ENCODE measurements at places on chromosomes 16 and 17.

DNA sequence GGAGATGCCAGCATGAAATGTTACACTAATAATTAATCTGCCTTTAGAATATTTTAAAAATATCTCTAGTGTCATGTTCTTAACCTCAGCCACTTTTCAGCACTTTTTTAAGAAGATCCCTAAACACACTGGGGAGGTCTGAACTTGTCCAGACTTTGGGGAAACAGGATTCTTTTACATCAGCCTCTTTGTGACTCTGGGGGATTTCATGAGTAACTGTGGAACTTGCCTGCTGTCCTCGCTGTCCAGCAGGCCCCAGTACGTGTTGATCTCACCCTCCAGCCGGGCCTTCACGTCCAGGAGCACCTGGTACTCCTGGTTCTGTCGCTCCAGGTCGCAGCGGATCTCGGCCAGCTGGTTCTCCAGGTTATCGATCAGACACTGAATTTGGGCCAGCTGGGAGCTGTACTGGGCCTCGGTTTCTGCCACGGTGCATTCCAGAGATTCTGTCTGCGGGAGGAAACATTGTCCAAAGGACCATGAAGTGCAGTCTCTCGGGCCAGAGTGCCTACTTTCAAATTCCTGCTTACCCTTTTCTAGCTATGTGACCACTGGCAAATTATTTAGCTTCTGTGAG, 5.5 kb downstream of the KRT40 start:
- no peak for DNase-seq

DNA sequence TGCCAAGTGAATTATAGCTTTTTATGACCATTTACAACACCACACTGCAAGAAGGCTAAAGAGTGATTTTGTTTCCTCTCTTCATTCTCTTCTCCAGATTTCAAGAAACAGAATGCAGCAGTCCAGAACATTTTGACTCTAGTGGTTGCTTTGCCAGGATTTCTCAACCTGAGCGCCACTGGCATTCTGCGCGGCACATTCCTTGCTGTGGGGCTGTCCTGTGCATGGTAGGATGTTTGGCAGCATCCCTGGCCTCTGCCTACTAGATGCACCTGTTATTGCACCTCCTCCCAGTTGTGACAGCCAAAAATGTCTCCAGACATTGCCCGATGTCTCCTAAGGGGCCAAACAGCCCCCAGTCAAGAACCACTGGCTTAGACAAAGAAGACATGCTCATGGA, 25.7 kb upstream of the SLC39A11 start:
- no peak for DNase-seq

- DNase-seq = no peak
Observed at GRCh38 chr17:15448580-15448956, 18.9 kb downstream of the CDRT4 start.

DNA sequence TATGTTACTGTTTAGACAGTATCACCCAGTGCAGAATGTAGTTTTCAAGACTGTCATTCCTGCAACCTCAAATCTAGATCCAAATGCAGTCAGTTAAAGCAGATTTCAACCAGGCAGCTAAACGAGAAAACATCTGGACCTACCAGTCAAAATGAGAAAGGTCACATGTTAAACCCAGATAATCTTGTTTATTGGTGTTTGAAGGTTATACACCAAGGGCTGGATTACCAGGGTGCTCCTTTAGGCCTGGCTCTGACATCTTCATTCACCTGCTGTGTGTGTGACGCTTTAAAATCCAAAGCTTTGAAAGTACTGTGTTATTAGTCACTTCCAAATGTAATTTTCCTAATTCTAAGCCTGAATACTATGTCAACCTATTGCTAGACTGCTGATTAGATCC, 54.9 kb downstream of the IKZF3 start:
- DNase-seq = no peak

DNA sequence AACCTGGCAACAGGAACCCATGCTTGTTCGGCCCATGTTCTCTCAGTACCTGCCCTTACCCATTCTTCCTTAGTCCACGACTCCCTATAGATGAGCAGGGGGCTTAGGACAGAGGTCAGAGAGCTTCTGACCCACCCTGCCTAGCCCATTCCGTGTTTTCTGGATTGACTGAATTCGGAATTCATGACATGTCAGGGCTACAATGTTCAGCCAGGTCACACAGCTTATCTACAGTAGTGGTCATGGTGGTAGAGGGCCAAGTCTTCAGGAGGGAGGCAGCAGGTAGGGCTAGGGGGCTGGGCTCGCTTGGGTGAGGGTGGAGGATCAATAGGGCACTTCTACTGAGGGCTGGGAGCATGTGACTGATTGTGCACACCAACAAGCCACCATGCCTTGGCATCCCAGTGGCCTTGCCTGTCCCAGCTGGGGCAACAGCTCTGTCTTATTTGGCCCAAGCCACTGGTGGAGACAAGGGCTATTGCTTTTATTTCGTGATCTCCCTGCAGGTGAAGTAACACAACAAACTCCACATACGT, 3.1 kb downstream of the HEXIM2 start:
- no peak for DNase-seq

DNA sequence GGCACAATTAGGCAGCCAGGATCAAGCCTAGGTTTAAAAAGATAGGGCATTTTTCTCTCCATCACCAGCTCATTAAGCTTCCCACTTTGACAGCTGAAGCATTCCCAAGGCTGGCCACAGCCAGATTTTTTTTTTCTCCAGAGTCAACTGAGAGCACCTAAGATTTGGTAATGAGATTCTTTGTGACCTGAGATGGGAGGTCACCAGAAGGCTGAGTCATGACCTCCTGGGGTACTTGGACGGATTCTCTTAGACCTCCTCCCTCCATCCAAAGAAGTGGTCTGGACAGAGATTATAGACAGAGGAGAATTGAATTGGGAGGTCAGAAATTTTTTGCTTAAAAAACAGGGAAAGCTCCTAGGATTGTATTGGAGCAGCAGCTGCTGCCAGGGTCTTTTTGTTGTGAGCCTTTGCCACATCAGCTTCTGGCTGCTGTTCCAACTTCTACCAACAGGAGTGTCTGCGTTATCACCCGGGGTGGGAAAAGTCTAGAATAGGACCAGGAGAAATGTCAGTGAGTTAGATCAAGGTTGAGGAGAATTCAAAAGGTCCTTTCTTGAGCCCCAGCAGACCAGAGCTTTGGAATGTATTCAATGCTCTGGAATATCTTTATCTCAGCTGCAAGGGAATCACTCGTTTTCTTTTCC, 221.2 kb upstream of the N4BP1 start:
- no peak for DNase-seq

GRCh38 chr17:79183293-79184158, 108.9 kb downstream of the ENGASE start:
- no peak for DNase-seq

DNA sequence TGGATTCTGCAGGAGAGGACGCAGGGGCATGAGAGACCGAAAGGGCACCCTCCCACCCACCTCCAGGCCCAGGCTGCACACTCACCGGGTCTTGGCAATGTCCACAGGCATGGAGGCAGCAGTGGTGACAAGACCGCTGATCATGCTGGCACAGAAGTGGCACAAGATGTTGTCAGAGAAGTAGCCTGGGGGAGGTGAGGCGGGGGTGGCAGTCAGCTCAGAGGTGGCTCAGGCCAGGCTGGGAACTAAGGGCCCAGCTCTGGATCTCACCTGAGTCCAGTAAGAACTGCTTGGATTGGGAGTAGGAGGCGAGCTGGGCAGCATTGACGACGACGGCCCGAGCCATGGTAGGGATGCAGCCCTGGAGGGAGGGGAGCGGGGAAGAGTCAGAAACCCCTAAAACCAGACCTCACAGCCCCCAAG, 1.8 kb downstream of the SLC25A11 start:
- DNase-seq = no peak

GRCh38 chr17:48704361-48705248, 17.7 kb downstream of the PRAC1 start:
- no peak for DNase-seq

- DNase-seq = no peak
Observed at GRCh38 chr16:72786606-72787005, 261.3 kb downstream of the ZFHX3 start.

DNA sequence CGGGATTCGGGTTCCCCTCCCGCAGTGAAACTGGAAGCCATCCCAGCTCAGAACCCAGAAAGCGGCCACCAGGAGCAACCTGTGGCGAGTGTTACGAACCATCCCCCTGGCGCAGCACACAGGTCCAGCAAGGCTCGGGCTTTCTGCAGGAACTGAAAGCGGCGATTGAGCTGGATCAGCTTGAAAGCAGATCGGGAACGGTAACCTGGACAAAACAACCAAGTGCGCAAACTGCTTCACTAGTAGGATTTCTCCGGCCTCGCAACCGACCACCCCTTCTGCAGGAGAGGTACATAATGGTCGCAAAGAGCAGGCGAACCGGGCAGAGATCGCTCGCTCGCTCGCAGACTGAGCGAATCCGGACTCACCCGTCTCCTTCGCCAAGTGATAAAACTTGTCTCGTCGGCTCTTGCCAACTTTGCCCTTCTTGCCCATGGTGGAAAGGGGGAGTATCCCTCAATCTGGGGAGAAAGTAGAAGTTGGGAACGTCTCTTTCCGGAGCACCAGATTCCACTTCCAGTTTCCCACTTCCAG, 696 bp upstream of the PSMC5 start:
- DNase-seq = no peak

GRCh38 chr17:51050291-51051033, 70.2 kb downstream of the SPAG9 start:
- DNase-seq = no peak

GRCh38 chr17:36994438-36994837, 45.7 kb downstream of the AATF start:
- no peak for DNase-seq

DNA sequence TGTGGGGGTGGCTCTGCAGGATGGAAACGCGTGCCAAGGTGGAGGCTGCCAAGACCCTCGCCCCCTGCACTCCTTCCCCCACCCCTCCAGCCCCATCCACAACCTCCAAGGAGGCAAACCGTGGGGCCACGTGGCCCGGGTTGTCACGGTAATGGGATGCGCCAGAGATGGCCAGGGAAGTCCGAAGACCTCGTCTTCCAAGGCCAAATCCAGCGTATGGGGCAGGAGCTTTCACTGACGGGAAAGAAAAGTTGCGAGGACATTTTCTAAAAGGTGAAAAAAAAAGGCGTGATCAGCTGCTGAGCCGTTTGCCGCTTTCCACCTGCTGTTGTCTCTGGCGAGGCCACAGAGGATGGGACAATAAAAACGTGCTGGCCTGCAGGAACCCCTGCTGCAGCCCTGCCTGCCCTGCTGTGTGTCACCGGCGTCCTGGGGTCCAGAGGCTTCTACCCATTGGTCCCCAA, 28.3 kb upstream of the GSE1 start:
- DNase-seq = no peak

DNA sequence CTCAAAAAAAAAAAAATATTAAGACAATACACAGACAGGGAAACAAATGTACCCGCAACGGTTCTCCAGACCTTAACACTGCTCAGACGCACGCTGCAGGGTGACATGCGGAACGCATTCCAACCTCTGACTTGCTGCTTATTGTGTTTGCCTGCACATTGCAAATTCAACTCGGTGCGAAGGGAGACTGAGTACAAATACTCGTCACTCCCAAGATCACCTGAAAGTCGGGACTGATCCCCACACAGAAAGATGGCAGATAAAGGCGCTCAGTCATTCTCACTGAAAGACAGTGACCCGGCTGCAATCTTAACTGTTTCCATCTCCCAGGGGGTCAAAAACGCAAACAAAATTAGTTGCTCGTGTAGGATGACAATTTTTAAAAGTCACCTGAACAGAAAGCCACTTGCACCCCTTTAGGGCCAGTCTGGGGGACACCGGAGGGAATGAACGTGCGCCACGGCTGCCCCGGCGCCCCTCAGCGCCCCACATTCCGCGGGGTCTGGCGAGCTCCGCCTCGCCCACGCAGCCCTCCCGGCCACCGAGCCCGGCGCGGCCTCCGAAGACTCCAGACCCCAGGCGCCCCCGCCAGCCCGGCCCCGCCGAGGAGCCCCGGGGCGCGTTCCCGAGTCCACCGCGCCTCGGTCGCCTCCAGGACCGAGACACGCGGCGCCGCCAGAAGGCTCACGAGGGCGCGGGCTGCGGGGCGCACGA, 589 bp downstream of the CLCN7 start:
- DNase-seq = no peak

DNA sequence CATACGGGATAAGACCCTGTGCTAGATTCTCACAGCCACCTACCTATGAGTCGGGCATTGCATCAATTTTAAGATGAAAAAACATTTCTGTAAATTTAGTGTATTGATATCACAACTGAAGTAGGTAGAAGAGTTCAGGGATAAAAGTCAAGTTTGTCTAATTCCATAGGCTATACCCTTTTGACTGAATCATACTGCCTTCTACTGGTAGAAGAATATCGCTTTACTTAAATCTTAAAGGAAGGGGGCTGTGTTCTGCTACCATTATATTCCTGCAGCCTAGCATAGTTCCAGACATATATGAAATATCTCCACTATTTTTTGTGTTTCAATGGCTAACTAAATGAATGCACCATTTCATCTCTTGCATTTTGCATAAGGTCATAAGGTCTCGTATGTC, 1128.6 kb downstream of the CDH8 start:
- DNase-seq = no peak

- no peak for DNase-seq
Observed at GRCh38 chr17:81200695-81201580, 21.8 kb downstream of the CEP131 start.

DNA sequence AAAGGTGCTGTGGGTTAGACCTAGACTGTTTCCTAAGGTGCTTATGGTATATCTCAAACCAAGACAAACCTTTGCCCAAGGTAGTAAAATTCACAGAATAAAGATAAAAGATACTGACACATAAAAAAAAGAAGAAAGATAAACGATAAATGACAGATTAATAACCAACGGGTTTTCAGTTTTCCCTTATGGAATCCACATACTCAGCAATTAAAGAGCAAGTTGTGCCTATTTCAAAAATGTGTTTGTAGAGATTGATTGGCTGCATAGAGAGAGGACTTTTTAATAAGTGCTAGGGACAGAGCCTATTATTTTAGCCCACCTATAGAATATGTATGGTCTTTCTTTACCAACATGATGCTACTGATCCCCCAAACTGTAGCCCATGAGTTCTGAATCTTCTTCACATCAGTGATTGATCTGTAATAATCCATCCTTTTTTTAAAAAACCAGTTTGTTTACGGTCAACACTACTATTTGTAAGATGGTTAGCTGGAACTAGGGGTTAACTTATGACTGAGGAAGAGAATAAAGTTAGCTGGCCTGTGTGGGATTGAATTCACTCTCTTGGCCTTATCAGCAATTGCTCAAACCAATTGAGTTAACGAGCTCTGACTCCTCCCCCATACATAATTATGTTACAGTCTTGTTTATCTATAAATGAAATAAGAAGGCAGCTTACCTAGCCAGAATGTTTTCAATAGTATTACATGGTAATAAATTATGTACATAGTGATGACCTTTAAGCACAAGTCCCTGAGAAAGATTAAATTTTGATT, 53.8 kb downstream of the SNX11 start:
- DNase-seq = no peak

DNA sequence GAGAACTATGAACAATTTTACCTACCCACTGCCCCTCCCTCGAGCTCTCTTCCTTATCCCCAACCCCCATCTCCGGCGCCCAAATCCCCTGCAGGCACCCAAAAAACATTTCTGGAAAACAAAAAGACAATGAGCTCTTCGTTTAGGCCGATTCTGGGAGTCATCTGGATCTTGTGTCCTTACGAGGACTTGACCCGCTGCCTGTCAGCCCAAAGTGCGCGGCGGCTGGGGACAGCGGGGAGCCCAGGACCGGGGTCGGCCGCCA, 524 bp downstream of the STRADA start:
- peak; percentile 11 for DNase-seq

All from CD4-positive, alpha-beta T cell treated with Interleukin-6 at 100 ng/mL for 8 hours (primary cell).